ENCODE measurements at places on chromosomes 3 and 15.

GRCh38 chr3:117450026-117450425, 740.4 kb downstream of the TUSC7 start:
- DNase-seq: no peak

DNA sequence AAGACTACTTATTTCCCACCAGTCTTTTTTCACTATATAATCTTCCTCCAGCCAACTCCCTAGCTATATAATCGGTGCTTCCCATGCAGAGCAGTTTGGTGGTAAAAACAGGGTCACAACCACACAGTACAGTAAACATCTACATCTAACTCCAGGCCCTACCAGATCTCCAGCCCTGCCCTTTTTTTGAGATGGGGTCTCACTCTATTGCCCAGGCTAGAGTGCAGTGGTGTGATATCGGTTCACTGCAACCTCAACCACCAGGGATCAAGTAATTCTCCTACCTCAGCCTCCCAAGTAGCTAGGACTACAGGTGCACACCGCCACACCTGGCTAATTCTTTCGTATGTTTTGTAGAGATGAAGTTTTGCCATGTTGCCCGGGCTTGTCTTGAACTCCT, 49.1 kb upstream of the TLE3 start:
- no peak for DNase-seq

GRCh38 chr3:38960953-38961622, 90.7 kb downstream of the SCN11A start:
- DNase-seq: peak; percentile 21

DNA sequence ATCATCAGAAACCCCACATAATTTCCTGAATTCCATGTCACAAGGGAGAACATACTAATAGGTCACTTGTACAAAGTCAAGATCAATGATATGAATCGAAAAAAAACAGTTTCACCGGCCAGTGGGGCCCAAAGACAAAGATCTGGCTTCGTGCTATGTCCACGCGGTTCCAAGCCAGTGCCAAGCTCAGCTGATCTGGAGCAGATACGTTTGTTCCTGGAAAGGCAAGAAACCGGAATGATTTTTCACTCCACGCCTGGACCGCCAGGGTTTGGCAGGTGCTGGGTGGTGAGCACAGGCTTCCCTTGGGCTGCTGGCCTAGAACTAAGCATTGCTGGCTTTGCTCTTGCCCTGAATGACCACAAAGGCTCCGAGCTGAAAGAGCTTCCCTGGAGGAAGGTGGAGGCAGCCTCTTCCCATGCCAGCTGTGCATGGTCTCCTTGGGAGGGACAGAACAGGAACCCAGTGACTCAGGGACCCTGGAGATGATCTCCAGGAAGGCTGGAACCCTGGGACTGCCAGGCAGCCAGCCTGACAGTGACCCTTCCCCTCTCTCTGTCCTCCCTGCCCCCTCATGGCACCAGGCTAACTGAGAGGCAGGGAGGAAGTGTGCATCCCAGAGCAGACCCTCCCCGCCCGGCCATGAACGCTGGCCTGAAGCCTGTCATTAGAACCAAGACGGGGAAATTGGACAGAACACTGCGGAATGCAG, 40.9 kb downstream of the TRPM1 start:
- no peak for DNase-seq

DNA sequence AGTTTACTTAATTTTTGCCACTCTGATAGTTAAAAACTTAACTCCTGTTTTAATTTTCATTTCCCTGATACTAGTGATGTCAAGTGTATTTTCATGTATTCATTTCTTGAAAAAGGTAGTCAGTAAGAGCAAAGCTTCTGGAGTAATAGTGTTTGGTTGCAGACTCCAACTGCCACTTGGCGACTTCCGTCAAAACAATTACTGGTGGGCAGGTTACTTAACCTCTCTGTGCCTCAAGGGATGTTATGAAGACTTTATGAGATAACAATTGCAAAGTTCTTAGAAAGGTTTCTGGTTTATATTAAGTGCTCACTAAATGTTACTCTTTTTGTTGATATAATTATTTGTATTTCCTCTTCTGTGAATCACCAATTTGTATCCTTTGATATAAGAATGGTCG, 129.7 kb downstream of the NFKBIZ start:
- no peak for DNase-seq

DNA sequence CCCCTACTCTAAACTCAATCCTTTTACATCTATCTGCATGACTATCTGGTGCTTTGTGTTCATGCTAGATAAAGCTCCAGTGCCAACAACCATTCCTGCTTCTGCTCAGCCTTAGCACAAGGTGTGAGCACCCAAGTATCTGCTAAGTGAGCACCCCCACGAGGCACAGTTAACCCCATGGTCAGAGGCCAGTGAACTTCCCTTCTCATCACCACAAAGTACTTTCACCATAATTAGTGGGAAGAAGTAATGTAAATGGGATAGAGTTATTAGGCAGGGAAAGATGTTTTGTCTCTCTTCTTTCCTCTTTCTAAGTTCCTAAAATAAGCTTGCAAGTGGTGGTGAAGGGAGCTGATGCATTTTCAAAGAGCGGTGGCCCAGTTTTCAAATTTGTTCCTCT, 96.4 kb downstream of the ANO10 start:
- no peak for DNase-seq

DNA sequence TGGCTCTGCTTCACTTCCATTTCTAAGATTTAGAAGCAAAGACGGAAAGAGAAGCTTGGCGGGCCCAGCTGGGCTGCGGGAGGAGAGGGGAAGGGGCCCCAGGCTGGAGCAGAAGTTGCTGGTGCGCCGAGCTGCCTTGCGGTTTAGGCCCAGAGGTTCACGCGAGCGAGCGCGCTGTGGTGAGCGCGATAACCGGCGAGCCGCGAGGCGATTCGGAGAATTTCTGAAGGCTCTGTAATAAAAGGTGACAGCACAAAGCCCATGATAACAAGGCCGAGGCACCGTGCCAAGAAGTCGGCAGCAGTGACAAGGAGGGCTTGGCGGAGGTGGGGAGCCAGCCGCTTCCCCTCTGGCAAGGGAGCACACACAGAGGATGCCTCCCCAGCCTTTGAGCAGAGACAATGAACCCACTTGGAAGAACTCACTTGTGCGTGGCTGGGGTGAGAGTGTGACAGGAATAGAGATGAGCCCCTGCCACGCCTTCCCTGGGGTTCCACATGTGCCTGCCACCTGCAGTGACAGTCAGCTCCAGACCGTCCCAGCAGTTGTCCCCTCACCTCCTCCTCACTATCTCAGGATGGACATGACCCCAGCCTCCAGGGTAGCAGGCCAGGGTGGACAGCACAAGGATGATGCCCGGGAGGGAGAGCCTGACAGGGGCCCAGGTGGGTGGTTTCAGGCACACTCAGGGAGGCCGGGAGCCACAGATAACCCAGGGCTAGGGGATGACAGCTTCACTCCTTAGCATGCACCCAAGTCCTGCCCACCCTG, 315.2 kb downstream of the UACA start:
- no peak for DNase-seq

GRCh38 chr15:54841701-54842305, 354.9 kb downstream of the RSL24D1 start:
- no peak for DNase-seq

GRCh38 chr15:41992151-41992802, 19.9 kb upstream of the EHD4 start:
- no peak for DNase-seq

GRCh38 chr3:10322352-10322710, 1.4 kb upstream of the SEC13 start:
- DNase-seq: no peak

DNA sequence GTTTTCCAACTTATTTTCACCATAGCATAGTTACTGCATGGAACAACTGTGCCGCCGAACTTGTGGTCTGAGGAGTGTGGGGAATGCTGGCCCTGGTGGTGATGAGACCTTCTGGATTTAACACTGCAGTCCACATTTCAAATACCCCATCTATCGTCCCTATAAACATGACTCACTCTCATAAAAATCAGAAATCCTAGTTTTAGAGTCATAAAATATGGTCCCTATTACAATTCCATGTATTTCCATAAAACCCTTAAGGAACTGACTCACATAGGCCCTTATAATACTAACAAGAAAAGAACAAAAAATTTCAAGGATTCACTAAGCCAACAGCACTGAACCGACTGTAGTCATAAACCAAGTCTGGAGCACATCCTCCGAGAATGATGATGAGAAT, 147.2 kb downstream of the FOXP1 start:
- DNase-seq: no peak

DNA sequence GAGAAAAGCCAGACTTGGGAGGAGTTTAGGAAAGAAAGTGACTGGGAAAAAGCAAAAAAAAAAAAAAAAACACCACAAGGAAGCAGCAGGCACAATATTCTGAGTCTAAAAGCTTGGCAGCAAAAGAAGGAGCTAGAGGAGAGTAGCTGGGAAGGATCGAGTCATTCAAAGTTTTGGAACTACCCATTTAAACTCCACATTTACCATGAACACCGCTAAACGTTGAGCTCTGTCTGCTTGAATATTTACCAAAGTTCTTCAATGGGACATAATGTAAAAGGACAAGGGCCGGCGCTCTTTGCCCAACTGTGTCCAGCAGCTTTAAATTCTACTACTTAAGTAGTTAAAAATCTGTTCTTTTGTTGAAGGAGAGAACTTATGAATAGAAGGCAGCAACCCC, 481.9 kb downstream of the FOXP1 start:
- DNase-seq: no peak

GRCh38 chr3:41688595-41689380, 273.1 kb downstream of the ULK4 start:
- DNase-seq: no peak

DNA sequence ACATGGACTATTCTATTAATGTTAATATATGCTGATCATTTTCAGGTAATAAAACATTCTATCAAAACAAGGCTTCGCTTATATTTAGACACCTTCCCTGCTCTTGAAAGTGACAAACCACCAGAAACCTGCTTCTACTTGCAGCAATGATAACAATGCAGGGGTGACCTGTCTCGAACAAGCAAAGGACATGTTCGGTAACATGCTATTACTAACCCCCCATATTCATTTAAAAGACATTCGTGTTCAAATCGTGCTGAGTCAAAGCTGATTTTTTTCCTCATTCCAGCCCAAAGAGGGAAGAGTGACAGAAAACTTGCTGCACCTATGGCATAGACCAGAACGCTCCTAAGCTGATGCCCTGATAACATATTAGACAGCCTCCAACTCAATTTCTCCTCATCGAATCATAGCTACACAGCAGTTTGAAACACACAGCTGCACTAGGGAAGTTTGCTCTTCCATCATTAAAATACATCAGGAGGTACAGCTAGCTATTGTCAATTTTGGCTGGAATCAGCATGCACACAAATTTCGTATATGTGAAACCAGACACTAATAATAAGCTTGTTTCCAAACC, 341.5 kb downstream of the FOXP1 start:
- no peak for DNase-seq

GRCh38 chr3:148957586-148957985, 33.8 kb upstream of the GYG1 start:
- DNase-seq: no peak

GRCh38 chr3:179098388-179099077, 26.9 kb upstream of the ZMAT3 start:
- no peak for DNase-seq

- no peak for DNase-seq
Measured at GRCh38 chr15:63348392-63348791, 33.3 kb downstream of the CA12 start.

DNA sequence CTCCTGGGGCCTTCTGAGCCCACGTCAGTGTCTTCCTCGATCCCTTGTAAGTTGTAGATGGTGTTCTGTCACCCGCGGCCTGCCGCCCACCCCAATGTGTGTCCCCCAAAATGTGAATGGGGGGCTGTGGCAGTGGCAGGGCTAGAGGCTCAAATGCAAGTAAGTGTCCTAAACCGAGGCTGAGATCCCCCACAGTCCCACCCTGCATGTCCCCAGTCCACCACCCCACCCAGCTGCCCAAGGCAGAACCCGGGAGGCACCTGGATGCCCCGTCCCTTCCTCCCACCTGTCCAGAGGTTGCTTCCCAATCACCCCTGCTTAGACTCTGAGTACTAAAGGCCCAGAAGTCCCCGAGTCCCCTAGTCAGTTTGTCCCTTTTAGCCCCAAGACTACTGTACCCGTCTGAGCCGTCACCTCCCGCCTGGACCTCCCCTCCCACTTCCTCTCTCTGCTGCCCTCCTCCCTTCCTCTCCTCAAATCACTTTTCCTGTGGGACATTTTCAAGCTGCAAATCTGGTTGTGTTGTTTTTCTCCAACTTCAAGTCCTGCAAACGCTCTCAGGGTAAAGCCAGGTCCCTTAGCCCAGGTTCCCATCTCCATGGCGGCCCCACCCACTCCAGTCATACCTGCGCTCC, 11.8 kb upstream of the PLXND1 start:
- no peak for DNase-seq

DNA sequence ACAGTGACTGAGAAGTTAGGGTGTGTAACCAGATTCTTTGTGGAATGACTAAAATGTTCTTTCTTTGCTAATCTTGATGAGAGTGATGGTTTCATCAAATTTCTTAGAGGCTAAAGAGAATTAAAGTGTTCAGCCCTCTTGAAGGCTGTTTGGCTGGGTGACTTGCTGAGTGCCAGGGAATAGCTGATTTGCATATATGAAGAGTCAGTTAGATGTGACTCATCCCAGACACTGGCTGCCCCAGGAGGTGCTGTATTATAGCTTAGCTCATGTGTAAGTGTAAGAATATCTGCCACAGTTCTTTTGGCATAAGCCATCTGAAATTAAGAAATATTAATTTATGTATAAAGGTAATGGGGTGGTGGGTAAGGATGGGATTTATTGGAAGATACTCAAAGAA, 535.1 kb downstream of the NLGN1 start:
- no peak for DNase-seq

GRCh38 chr3:143311096-143311495, 191.5 kb downstream of the CHST2 start:
- no peak for DNase-seq

- DNase-seq: no peak
Measured at GRCh38 chr3:106542101-106542769, 673.4 kb upstream of the CBLB start.

GRCh38 chr3:9951126-9951525, 1.1 kb downstream of the PRRT3 start:
- no peak for DNase-seq

- DNase-seq: no peak
Measured at GRCh38 chr3:17670749-17671148, 71.7 kb downstream of the TBC1D5 start.

- DNase-seq: no peak
Measured at GRCh38 chr3:162376761-162377160, 880.2 kb downstream of the OTOL1 start.

DNA sequence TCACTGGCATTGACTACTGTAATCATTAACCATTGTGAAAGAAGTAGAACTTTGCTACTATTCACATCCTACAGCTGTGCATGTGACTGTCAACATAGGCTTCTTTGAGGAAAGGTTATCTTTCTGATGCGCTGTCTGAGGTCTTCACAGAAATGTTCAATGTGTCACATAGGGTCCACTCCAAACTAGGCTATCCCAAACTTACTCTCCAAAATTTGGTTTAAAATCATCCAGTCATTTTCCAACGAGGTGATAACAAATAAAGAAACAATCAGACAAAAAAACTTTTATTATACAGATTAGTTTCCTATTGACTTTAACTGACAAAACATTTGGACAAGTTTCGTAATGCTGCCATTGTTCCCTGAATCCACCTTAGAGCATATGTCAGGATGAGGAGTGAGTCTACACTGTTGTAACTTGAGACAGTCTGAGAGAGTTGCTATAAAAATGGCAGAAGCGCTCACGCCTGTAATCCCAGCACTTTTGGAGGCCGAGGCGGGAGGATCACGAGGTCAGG, 511.6 kb downstream of the PLOD2 start:
- DNase-seq: no peak

- DNase-seq: no peak
Measured at GRCh38 chr15:36430726-36431265, 148.6 kb upstream of the CDIN1 start.
